CD4-positive, alpha-beta T cell treated with Interleukin-1 beta for 1 hour (primary cell): ENCODE measurements at places on chromosomes 3 and 15.
A peak's percentile ranks its signal among the peaks of the same experiment; 100 is the strongest.

DNA sequence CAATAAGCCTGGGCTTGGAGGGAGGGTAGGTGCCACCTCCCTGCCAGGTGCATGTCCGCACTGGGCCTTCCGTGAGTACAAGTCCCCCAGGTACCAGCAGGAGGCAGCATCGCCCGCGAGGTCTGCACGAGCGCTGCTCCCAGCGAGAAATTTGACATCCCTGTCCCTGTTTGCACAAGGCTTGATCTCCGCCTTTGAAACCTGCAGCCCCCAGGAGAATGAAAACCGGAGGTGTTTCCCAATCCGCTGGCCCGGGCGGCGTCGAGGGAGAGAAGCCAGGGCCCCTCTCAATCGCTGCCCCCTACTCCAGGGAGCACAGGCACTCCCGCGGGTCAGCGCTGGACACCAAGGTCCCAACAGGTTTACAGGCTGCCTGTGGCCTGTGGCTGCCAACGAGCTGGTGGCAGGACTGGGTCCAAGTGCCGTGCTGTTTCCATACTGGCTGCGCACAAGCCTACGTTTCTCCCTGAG lies 961 bp downstream of the HAPLN3 start:
- peak; percentile 81 for DNase-seq

GRCh38 chr15:71666763-71667620 lies 143.4 kb upstream of the NR2E3 start:
- no peak for DNase-seq

GRCh38 chr3:160622263-160623045 lies 54.5 kb upstream of the ARL14 start:
- no peak for DNase-seq

DNA sequence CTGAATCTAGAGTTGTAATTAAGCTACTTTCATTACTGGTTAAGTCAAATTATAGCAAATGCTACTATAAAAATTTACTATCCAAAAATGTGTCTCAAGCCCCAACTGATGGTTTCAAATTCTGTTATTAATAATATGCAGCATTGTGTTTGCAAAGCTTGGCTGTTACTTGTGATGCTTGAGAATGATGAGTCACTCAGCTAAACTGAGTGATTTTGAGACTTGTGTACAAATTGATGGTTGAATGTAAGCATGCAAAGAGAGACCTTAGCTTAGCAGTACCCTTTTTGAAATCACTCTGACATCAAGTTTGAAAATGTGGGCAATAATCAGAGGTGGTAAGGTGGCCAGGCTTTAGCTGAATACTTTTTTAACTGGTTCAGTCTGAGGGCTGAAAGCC lies 27.6 kb downstream of the OPA1 start:
- DNase-seq: no peak

GRCh38 chr3:110378481-110378880 lies 693.1 kb upstream of the NECTIN3 start:
- no peak for DNase-seq

DNA sequence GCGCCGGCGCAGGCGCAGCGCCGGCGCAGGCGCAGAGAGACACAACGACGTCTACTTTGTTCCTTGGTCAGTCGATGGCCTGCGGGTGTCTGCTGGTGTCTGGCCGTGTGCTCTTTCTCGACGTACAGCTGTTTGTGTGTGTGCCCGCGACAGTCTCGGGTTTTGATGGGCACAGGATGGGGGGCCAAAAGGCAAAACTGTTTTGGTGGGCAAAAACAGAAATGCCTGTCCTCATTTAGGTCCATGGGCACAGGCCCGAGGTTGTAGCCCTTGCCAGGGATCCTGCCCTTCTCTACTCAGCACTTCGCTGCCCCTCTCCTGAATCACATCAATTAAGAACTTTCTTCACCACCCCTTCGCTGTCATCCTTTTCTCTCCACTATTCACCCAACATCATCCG lies 184.8 kb upstream of the CHL1 start:
- no peak for DNase-seq

GRCh38 chr3:24951180-24951579 lies 456.5 kb upstream of the THRB start:
- no peak for DNase-seq

DNA sequence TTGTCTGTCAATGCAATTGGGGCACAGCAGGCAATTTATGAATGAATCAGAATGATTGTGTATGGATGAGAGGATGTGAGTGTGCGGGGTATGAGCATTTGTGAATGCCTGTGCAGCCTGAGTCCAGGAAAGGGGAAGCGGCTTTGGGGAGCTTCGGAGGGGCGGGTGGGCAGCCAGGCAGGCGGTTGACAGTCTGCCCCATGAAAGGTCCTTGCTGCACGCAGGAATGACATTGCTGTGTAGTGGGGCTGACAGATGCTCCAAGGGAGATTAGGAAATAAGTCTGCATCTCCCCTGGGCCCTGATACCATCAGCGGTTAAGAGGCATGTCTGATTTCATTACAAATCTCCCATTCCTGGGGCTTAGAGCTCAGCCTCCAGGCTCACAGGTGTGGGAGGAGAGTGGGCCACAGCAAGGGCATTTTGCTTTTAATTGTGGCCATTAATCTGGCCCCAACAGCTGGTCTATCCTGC lies 26.4 kb upstream of the TSPAN3 start:
- DNase-seq: no peak

GRCh38 chr3:113034011-113034410 lies 43.2 kb downstream of the GTPBP8 start:
- DNase-seq: no peak

GRCh38 chr15:35383506-35383905 lies 162.5 kb downstream of the DPH6 start:
- no peak for DNase-seq

DNA sequence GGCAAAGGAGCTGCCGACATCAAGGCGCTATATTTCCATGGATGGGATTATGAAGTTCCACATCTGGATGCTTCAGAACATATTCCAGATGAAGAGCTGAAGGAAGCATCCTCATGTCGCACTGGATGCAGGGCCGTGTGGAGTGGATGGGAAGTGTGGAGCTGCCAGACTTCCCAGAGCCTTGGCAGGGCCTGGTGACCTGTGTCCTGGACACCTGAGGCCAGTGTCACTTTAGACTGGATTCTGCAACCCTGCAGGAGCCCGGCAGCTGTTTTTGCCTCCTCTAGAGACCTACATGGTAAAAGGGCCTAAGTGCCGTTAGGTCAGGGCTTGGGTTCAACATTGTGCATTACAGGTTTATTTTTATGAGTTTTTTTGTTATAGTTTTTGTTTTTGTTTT lies 11.3 kb upstream of the XYLB start:
- DNase-seq: no peak

GRCh38 chr3:152031321-152031720 lies 157.9 kb downstream of the SUCNR1 start:
- DNase-seq: no peak

- no peak for DNase-seq
These were observed at the start of gene CDV3 for GRCh38 chr3:133573629-133574194. Gene CDV3 (plus strand): TSS chr3:133573686. CDS start chr3:133574045, 359 bp downstream.

- no peak for DNase-seq
These were observed 49.2 kb downstream of the SLC7A14 start for GRCh38 chr3:170536712-170537111.

- DNase-seq: no peak
These were observed 144.4 kb downstream of the GMNC start for GRCh38 chr3:190718097-190718496.

GRCh38 chr3:117398141-117398899 lies 688.7 kb downstream of the TUSC7 start:
- no peak for DNase-seq

DNA sequence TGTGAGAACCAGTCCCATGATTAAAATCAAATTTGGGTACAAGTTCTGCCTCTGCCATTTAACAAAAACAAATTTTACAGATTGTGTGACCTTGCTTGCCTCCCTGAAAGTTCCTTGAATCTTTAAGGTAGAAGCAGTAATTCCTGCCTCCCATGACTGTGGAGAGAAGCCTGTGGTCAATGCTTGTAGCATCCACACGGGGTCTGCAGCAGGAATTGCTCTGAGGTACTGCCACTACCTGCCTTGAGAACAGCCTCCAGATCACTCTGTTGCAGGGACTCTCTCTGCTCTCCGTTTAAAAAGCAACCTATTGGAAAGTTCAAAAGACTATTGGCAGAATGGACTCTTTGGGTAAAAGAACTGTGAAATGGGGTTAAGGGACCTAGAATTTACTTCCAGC lies 75.9 kb downstream of the SST start:
- DNase-seq: no peak

DNA sequence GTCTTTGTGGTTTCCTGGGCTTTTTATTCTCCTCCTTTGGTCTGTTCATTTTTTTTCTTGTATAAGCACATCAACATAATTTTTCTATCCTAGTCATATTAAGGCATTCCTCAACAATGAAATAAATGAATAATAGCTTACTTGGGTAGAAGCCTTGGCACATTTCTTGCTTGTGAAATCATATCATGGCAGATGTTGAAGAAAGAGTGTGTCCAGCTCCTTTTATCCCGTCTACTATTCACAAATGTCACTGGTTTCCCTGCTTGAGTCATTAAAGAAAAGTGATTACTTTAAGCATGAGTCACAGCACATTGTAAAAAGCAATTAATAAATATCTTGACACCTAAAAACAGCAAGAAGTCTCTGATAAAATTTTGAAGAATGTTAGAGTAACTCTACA lies 42.1 kb downstream of the MINAR1 start:
- DNase-seq: no peak

DNA sequence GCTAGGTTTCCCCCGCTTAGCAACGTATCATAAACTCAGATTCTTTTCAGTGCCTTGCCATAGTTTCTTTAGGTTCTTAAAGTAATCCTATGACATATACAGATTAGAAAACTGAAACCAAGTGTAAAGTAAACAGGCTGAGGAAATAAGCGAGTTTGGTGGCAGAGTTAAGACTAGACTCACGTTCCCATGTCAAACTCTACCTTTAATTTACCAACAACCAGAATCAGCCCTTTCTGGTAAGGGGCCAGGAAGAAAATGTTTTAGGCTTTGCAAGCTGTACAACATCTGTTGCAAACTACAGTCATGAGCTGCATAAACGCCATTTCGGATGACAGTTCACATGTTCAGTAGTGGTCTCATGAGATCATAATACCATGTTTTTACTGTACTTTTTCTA lies 128.0 kb upstream of the PRICKLE2 start:
- DNase-seq: no peak

- no peak for DNase-seq
These were observed 118.1 kb downstream of the RPL22L1 start for GRCh38 chr3:170751899-170752293.

- DNase-seq: no peak
These were observed 169.6 kb downstream of the B3GALNT1 start for GRCh38 chr3:160935413-160936095.

DNA sequence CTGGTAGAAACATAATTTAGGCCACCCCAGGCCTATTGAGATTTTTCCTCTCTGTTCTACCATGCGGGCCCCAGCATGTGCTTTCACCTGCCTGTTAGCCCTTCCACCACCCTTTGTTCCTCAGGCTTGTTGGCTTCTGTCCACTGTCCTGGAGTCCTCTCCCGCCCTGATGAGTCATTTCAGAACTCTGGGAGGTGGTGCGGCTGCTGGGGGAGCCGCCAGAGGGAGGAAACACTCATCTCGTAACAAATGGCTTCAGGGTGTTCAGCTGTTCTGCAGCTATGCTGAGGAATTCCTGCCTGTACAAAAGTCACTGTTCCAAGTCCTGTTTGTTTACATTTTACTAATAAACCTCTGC lies 36.3 kb downstream of the LRTM1 start:
- DNase-seq: no peak

GRCh38 chr15:47963265-47963664 lies 157.5 kb upstream of the SLC24A5 start:
- no peak for DNase-seq

GRCh38 chr3:139518926-139519842 lies 20.4 kb downstream of the RBP1 start:
- DNase-seq: no peak

- no peak for DNase-seq
These were observed 24.5 kb downstream of the TMEM266 start for GRCh38 chr15:76084256-76084655.

GRCh38 chr3:197791892-197792647 lies 1.0 kb downstream of the LRCH3 start:
- peak; percentile 50 for DNase-seq

DNA sequence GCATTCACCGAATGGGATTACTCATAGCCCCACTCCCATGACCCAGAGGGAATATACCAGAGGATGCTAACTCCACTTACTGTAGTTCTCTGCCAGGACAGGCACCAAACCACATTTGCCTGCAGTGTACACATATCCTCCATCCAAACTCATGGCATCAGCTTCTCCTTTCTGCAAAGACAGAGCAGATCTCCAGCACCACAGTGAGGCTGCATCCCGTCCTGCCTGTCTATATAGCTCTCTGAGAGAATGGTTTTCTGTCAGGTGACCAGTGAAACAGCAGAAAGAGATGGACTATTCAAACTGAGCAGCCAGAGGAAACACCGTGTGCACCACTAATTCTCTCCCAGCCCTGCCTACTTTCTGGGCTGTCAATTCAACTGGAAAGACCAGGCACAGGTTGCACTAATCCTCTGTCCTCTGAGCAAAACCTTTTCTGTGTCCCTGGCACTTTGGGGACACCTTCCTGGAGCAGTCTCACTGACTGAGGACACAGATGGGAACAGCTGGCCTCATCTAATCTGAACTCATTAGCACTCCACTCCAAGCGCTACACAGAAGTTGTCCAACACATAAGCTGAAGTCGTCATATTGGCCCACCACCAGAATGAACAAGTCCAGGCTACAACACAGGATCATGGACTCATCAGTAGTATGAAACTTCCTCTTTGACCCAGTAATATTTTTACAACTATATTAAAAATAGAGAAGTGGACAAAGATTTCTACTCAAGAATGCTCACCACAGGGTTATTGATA lies 17.3 kb downstream of the LTF start:
- DNase-seq: no peak

DNA sequence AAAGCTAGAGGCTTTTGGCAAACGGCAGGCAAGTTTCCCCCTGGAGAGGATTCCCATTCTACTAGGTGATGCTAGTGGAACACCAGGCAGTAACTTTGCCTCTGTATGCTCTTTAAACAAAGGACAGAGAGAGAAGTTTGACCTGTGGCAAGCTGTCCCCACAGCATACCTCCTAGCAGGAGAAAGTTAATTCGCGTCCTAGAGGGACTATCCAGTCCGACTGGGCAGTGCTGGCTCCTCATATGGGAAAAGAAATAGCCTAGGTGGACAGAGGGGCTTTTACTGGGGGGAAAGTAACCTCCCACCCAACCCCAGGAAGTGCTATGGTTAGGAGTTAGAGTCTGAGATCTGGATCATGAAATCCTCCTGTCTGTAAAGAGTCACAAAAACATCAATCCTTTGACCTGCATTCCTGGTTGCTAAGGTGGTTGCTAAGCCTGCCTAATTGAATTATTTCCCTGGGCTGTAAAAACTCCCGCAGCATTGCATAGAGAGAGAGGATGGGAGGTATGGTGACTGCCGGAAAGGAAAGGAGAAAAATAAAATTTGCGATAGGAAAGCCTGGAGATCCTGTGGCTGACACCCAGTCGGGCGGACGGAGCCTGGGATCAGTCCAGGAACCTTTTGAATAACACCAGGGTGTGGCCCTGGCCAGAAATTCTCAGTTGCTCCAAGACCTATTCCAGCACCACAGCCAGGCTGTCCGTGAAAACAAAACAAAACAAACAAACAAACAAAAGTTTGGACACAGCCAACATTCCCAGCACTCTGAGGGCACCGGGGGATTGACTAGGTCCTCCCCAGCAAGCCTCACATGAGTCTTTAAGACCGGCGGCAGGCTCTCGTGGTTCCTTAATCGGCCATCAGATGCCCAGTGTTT lies 67.7 kb upstream of the ATP11B start:
- no peak for DNase-seq
